Neural crest cell (in vitro differentiated cells): ENCODE measurements at places on chromosomes 6 and 20. TPM values are rescaled to one million over a fixed set of nuclear protein-coding genes. Genes with fewer than 3 reads are reported as not detected.
A peak's percentile ranks its signal among the peaks of the same experiment; 100 is the strongest.

- no peak overlapping the region for H3K4me3 ChIP-seq
- H3K36me3 ChIP-seq: no peaks in the 10 kb centered on the region
- DNase-seq: no peak
- no peaks in the 10 kb centered on the region for H3K4me1 ChIP-seq
- no peak overlapping the region for H3K27ac ChIP-seq
These were observed 37.7 kb upstream of the DEFB112 start for GRCh38 chr6:50087231-50087954.

DNA sequence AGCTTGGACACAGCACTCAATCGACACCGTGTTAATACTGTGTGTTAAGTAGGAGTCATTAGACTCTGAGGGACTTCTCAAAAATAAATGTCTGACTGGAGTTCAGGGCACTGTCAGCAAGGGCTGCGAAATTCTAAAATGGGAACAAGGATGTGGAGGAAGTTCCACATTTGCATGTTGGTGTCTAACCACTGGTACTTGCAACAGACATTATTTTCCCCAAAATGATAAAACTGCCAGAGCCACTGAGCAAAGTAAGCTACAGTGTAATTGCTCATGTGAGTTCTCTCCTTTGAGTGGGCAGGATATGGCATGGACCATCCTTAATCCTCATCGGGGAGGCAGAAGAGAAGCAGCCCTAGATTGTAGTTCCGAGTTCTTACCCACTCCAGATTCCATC, 215.9 kb downstream of the SLC24A3 start:
- no peaks in the 10 kb centered on the region for H3K4me1 ChIP-seq
- no peak overlapping the region for H3K27ac ChIP-seq
- H3K4me3 ChIP-seq: no peak overlapping the region
- no peak for DNase-seq
- H3K27me3 ChIP-seq: peaks cover 28% of the 10 kb centered on the region
- no peaks in the 10 kb centered on the region for H3K36me3 ChIP-seq

DNA sequence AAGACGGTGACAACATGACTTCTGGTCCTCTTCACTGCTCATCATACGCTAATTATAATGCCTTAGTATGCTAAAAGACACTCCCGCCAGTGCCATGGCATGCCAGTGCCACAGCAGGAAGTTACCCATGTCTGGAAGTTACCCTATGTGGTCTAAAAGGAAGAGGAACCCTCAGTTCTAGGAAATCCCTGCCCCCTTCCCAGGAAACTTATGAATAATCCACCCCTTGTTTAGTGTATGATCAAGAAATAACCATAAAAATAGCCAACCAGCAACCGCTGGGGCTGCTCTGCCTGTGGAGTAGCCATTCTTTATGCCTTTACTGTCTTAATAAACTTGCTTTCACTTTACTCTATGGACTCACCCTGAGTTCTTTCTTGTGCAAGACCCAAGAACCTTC, 15.8 kb upstream of the SERPINB9 start:
- no peaks in the 10 kb centered on the region for H3K27me3 ChIP-seq
- H3K4me3 ChIP-seq: no peak overlapping the region
- H3K36me3 ChIP-seq: peaks cover 7% of the 10 kb centered on the region
- H3K27ac ChIP-seq: no peak overlapping the region
- no peak for DNase-seq

GRCh38 chr6:155264693-155265320, 994 bp downstream of the CLDN20 start:
- no peak for DNase-seq
- no peak overlapping the region for H3K27ac ChIP-seq

GRCh38 chr6:4804095-4804494, 27.9 kb downstream of the CDYL start:
- DNase-seq: no peak
- H3K27me3 ChIP-seq: no peaks in the 10 kb centered on the region
- no peak overlapping the region for H3K27ac ChIP-seq
- peaks cover 18% of the 10 kb centered on the region for H3K36me3 ChIP-seq

DNA sequence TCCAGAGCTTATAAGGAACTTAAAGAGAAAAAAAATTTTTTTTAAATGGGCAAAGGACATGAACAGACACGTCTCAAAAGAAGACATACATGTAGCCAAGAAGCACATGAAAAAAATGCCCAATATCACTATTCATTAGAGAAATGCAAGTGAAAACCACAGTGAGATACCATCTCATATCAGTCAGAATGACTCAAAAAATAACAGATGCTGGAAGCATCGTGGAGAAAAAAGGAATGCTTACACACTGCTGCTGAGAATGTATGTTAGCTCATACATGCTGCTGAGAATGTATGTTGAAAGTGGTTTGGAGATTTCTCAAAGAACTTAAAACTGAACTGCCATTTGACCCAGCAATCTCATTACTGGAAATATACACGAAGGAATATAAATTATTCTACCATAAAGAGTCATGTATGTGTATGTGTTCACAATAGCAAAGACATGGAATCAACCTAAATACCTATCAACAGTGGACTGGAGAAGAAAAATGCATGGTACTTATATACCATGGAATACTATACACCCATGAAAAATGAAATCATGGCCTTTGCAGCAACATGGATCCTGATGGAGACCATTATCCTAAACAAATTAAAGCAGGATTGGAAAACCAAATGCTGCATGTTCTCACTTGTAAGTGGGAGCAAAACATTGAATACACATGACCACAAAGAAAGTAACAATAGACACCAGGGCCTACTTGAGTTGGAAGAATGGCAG, 5.2 kb downstream of the OR11A1 start:
- H3K36me3 ChIP-seq: no peaks in the 10 kb centered on the region
- no peaks in the 10 kb centered on the region for H3K27me3 ChIP-seq
- H3K4me3 ChIP-seq: no peak overlapping the region

- peak; percentile 71 for DNase-seq
- no peaks in the 10 kb centered on the region for H3K36me3 ChIP-seq
- peaks cover 12% of the 10 kb centered on the region for H3K27me3 ChIP-seq
- peak overlapping the region; percentile 91 for H3K27ac ChIP-seq
- H3K4me1 ChIP-seq: peaks cover 27% of the 10 kb centered on the region
- peak overlapping the region; percentile 97 for H3K4me3 ChIP-seq
These were observed 635 bp upstream of the TENT5A start for GRCh38 chr6:81752921-81753710.

GRCh38 chr20:36407199-36407733, 101.1 kb downstream of the DLGAP4 start:
- DNase-seq: no peak
- no peaks in the 10 kb centered on the region for H3K36me3 ChIP-seq
- H3K27me3 ChIP-seq: peaks cover 13% of the 10 kb centered on the region
- no peaks in the 10 kb centered on the region for H3K4me1 ChIP-seq
- H3K27ac ChIP-seq: no peak overlapping the region

DNA sequence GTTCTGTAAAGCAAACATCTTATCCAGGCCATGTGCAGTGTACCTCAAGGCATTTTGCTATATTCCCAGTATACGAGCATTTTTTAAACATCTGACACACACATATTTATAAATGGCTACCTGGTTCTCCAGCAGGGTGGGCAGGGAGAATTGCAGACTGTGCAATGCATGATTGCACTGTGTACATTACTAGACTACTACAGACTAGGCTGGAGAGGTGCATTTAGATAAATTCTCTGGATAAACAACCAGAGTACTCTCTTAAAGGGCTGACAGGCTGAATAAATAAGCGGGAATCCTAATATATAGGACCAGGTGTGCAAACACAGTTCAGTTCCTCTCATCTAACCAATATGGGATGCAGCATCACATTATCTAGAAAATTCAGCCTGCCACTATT, 428.3 kb upstream of the ARID1B start:
- H3K27me3 ChIP-seq: no peaks in the 10 kb centered on the region
- no peak for DNase-seq
- H3K27ac ChIP-seq: no peak overlapping the region
- H3K4me1 ChIP-seq: peaks cover 22% of the 10 kb centered on the region
- H3K4me3 ChIP-seq: no peak overlapping the region
- no peaks in the 10 kb centered on the region for H3K36me3 ChIP-seq

GRCh38 chr6:109772883-109773431, 81.9 kb downstream of the FIG4 start:
- no peak overlapping the region for H3K4me3 ChIP-seq
- peak overlapping the region; percentile 28 for H3K27ac ChIP-seq
- H3K36me3 ChIP-seq: peaks cover 12% of the 10 kb centered on the region
- DNase-seq: no peak
- no peaks in the 10 kb centered on the region for H3K4me1 ChIP-seq

- peaks cover 18% of the 10 kb centered on the region for H3K27me3 ChIP-seq
- H3K4me1 ChIP-seq: peaks cover 4% of the 10 kb centered on the region
- no peaks in the 10 kb centered on the region for H3K36me3 ChIP-seq
These were observed 867 bp downstream of the NPBWR2 start for GRCh38 chr20:64106435-64106961.

GRCh38 chr6:125688138-125688537, 61.3 kb upstream of the HEY2 start:
- H3K27ac ChIP-seq: no peak overlapping the region
- H3K36me3 ChIP-seq: peaks cover 21% of the 10 kb centered on the region
- no peaks in the 10 kb centered on the region for H3K4me1 ChIP-seq
- no peak overlapping the region for H3K4me3 ChIP-seq
- DNase-seq: no peak

- no peaks in the 10 kb centered on the region for H3K36me3 ChIP-seq
- no peak overlapping the region for H3K27ac ChIP-seq
- peaks cover 68% of the 10 kb centered on the region for H3K27me3 ChIP-seq
- peaks cover 16% of the 10 kb centered on the region for H3K4me1 ChIP-seq
- DNase-seq: no peak
These were observed 22.2 kb downstream of the OLIG3 start for GRCh38 chr6:137471986-137472385.

GRCh38 chr6:53179961-53180651, 31.5 kb upstream of the GCM1 start:
- H3K27ac ChIP-seq: peak overlapping the region; percentile 2
- H3K27me3 ChIP-seq: no peaks in the 10 kb centered on the region
- peaks cover under 1% of the 10 kb centered on the region for H3K4me1 ChIP-seq
- no peaks in the 10 kb centered on the region for H3K36me3 ChIP-seq

DNA sequence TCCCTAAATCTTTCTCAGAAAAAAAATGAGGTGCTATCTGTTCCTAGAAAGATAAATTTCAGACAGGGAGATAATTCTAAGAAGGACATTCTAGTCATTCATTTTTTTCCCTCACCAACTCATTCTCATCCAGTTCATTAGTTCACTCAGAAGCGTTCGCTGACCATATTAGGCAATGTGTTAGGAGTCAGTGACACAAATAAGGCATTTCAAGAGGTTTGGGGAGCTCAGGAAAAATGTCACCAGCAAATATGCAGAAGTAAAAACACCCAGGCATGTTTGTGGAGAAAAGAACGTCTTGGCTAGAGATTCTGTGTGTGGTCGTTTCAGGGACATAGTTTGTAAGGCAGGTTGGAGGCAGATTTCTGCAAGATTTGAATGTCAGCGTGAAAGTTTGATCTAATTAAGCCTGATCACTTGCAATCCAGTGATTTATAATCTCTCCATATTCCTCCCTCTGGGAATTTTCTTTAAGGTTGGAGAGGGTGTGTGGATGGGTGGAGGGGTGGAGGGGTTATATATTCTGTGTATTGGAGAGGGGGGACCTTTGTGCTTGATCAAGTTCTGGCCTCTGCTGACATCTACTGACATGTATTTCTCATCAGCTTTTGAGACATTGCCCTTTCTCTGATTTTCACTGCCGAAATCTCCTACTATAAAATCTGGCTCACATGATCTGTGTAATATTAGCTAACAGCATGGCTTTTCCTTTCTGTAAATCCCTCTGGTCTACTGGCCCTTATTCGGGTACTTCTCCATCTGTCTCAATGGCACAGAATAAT, 3.6 kb downstream of the MYCT1 start:
- H3K27ac ChIP-seq: no peak overlapping the region
- no peak overlapping the region for H3K4me3 ChIP-seq
- no peaks in the 10 kb centered on the region for H3K36me3 ChIP-seq
- H3K4me1 ChIP-seq: no peaks in the 10 kb centered on the region

DNA sequence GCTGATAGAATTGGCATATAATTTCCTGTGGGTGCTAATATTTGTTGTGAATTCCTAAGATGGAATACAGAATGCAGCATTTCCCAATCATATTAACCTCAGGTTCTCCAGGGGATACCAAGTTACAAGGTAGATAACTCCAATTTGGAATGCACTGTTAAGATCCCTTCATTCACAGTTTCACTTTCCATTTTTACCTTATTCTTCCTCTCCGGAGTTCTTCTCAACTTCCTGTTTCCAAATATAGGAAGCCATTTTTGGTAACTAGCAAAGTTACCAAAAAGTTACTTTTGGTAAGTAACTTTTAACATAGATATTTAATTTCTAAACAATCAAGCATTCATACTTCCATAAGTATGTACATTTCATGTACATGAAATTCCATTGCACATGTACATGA, 63.5 kb upstream of the PHACTR2 start:
- H3K4me1 ChIP-seq: no peaks in the 10 kb centered on the region
- DNase-seq: no peak
- H3K4me3 ChIP-seq: no peak overlapping the region
- no peaks in the 10 kb centered on the region for H3K36me3 ChIP-seq

DNA sequence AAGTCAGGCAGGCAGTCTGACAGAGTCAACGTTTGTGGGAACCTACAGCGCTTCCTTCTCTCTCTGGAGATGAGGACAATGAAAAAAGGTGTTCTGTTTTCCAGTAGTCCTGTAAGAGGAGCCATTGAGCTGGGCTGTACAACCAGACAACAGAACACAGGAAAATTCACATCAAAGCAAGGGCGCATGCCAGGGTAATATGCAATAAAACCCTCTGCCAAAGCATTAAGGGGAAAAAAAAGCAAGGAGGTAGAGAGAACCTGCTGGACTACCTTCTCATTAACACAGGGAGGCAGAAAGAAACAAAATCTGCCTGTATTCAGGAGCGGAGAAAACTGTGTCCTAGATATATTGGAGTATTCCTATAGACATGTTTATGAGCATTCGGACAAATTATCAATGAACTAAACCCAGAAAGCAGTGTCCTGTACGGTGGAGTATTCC, 1.3 kb downstream of the RNF24 start:
- H3K36me3 ChIP-seq: peaks cover 8% of the 10 kb centered on the region
- H3K27ac ChIP-seq: no peak overlapping the region
- peaks cover 34% of the 10 kb centered on the region for H3K4me1 ChIP-seq

- peaks cover 67% of the 10 kb centered on the region for H3K4me1 ChIP-seq
- H3K27me3 ChIP-seq: no peaks in the 10 kb centered on the region
- peaks cover 2% of the 10 kb centered on the region for H3K36me3 ChIP-seq
These were observed 4.9 kb downstream of the PREX1 start for GRCh38 chr20:48822879-48823385.

DNA sequence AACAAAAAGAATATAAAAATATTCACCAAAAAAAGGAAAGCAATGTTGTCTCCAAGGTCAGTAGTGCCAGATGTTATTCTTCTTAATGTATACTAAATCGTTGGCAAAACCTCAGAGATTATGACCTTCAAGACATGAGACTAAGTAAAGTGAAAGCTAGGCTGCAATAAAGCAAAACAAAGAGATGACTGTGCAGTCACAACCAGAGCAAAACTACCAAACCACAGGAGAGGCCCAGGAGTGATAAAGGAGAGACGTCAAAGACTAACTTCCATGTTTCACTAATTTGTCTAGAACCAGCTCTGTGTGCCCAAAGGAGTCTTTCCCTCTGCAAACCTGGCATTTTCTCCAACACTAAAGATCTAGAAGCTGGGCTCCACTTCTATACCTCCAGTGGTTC, 155.9 kb upstream of the POU3F2 start:
- H3K4me1 ChIP-seq: peaks cover 23% of the 10 kb centered on the region
- peaks cover 7% of the 10 kb centered on the region for H3K36me3 ChIP-seq
- H3K27me3 ChIP-seq: no peaks in the 10 kb centered on the region
- DNase-seq: no peak

Gene POM121L2
- total RNA-seq: not detected in 2 replicates

Gene OPRM1
- total RNA-seq: not detected in 2 replicates

Gene MROH8
- 7.3 and 7.6 TPM in 2 replicates for total RNA-seq

Gene MUCL3
- not detected in 2 replicates for total RNA-seq

Gene SAMD10
- 6.4 and 8.0 TPM in 2 replicates for total RNA-seq

Gene TBXT
- not detected in 2 replicates for total RNA-seq

Gene STAU1
- 102 and 103 TPM in 2 replicates for total RNA-seq

Gene PEX7
- 4.5 and 5.3 TPM in 2 replicates for total RNA-seq

Gene IMPG1
- not detected in 2 replicates for total RNA-seq

Gene REM1
- not detected in 2 replicates for total RNA-seq

Gene CHRNA4
- 5.4 and 6.3 TPM in 2 replicates for total RNA-seq

Gene HRH3
- 0.75 and 0.86 TPM in 2 replicates for total RNA-seq
